ENCODE measurements at places on chromosomes 2 and 18. TPM values are rescaled to one million over a fixed set of nuclear protein-coding genes. Genes with fewer than 3 reads are reported as not detected.

DNA sequence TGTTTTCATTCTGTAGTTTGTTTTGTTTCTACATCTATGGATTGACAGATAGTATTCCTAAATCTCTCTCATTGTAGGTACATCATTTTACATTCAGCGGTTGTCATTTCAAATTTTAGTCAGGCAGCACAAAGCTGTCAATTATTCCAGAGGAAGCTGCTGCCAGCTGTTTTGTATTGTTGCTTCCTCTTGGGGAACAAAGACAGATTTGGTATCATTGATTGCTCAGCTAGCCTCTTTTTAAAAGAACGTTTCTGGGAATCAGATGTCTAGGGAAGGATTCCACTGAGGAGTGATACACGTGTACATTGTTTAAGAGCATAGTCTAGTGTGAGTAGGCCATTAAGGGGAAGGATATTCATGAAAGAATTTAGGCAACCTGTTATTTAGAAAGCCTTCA, 145.8 kb downstream of the AGPS start:
- no peak for DNase-seq

DNA sequence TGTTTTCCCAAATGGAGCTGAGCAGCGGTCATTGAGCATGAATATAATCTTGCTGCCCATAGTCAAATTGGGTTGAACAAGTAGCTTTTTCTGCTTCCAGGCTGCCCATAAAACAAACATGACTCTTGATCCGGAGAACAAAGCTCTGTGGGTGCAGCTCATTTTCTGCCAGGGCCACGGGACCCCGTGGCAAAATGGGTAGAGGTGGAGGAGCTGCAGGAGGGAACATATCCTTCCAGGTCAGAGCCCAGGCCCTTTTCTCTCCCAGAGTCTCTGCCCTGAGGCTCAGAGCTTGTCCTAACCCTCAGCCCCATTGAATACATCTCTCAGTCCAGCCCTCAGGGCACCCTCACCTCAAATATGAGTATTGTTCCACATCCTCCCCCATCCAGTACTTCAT, 151.6 kb upstream of the TWIST2 start:
- no peak for DNase-seq

DNA sequence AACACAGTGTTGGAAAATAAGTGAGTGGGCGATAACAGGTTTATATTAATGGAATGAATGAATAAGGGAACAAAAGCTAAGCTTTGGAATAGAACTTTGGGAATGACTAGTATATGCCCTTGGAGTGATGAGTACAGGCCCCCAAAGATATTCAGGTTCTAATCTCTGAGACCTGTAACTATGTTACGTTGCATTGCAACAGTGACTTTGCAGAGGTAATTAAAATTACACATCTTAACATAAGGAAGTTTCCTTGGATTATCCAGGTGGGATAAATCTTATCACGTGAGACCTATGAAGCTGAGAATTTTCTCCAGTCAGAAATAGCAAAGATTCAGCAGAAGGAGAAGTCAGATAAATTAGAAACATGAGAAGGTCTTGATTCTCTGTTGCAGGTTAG, 661.5 kb upstream of the LINC00305 start:
- no peak for DNase-seq

DNA sequence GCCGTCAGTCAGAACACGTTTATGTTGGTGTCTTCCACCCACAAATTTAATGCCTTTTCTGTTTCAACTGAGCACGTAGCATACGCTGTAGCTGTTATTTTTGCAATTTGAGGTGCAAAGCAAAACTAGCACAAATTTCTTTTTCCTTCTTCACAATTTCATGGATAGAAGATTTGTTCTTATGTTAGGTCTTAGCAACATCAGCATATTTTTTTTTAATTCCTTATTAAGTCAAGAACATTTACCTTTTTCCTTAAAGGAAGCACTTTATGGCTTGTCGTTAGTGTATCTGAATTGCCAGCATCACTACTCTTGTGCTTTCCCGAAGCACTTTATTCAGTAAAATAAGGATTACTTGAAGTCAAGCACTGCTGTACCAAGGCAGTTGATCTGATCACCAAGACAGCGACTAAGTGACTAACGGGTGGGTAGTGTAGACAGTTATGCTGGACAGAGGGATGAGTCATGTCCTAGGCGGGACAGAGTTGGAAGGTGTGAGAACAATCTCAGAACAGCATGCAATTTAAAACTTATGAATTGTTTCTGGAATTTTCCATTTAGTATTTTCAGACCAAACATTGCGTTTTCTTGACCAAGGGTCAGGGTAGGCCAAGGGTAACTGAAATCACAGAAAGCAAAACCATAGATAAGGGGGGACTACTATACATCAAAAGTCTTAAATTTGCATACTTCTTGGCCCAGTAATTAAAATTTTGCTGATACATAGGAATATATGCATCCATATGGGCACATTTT, 13.3 kb downstream of the BABAM2 start:
- DNase-seq = no peak

SLC9A4 gene
- 0.15 TPM for total RNA-seq

- DNase-seq = no peak
Observed at GRCh38 chr2:36172824-36173223, 182.8 kb upstream of the CRIM1 start.

DNA sequence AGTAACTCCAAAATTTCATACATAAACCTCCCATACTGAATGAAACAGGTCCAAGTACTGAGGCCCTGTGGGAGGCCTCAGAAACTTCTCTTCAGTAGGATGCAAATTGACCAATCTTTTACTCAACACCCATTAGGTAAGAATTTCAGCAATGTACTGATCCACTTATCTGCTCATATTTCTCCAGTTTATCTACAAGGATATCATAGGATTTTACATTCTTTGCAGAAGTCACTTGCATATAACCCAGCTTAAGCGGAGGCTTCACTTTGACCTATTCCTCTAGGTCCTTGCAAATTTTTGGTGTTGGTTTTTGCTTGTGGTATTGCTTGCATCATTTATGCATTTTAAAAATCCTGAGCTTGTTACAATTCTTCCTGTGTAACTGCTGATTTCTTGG, 28.8 kb upstream of the SLC3A1 start:
- no peak for DNase-seq

DNA sequence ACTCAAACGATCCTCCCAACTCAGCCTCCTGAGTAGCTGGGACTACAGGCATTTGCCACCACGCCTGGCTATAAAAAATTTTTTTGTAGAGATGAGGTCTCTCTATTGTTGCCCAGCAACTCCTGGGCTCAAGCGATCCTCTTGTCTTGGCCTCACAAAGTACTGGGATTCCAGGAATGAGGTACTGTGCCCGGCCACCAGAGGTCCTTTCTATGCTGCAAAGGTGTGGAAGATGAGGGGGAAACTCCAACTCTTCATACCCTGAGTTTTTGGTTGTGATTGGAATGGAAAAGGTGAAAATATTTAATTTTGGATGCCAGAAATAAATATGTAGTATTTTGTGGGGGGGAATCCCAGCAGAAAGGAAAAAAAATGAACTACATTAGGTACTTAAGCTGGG, 36.0 kb downstream of the MRPL33 start:
- peak; percentile 42 for DNase-seq

- DNase-seq = no peak
Observed at GRCh38 chr2:180907731-180908130, 72.7 kb upstream of the UBE2E3 start.

INPP5D gene
- 6.5 TPM for total RNA-seq

GAL3ST2 gene
- total RNA-seq = 34.2 TPM

FNDC4 gene
- 0.64 TPM for total RNA-seq

GRCh38 chr2:134283661-134284060, 29.8 kb downstream of the MGAT5 start:
- no peak for DNase-seq

ASB18 gene
- total RNA-seq = not detected

MYO7B gene
- total RNA-seq = 218 TPM

DNA sequence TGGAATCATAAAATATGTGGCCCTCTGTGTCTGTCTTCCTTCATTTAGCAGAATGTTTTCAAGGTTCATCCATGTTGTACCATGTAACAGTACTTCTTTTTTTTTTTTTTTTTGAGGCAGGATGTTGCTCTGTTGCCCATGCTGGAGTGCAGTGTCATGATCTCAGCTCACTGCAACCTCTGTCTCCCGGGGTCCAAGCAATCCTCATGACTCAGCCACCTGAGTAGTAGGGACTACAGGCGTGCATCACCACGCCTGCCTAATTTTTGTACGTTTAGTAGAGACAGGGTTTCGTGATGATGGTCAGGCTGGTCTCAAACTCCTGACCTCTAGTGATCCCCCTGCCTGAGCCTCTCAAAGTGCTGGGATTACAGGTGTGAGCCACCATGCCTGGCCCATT, 31.2 kb downstream of the RAB1A start:
- DNase-seq = no peak

SALL3 gene
- total RNA-seq = 0.05 TPM

COL5A2 gene
- total RNA-seq = 10.4 TPM

DNA sequence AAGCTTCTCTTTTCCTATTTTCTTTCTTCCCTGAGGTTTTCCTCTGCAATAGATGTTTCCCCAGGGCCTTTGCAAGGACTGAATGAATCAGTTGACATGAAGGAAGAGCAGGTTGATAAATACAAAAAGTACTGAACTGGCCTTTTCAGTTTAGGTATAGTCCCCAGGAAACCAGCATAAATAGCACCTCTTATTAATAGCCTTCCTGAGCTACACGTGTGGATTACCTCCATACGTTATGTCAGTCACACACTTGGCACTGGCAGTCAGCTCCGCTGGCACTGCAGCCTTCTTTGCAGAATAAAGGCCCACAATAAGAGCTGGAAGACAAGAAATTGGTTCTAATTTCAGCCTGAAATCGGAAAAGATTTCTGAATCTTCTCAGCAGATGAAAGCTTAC, 60.7 kb downstream of the KCTD18 start:
- DNase-seq = no peak

- no peak for DNase-seq
Observed at GRCh38 chr2:231685349-231686191, 22.8 kb upstream of the PTMA start.

SULT1C4 gene
- total RNA-seq = 2.0 TPM

DNA sequence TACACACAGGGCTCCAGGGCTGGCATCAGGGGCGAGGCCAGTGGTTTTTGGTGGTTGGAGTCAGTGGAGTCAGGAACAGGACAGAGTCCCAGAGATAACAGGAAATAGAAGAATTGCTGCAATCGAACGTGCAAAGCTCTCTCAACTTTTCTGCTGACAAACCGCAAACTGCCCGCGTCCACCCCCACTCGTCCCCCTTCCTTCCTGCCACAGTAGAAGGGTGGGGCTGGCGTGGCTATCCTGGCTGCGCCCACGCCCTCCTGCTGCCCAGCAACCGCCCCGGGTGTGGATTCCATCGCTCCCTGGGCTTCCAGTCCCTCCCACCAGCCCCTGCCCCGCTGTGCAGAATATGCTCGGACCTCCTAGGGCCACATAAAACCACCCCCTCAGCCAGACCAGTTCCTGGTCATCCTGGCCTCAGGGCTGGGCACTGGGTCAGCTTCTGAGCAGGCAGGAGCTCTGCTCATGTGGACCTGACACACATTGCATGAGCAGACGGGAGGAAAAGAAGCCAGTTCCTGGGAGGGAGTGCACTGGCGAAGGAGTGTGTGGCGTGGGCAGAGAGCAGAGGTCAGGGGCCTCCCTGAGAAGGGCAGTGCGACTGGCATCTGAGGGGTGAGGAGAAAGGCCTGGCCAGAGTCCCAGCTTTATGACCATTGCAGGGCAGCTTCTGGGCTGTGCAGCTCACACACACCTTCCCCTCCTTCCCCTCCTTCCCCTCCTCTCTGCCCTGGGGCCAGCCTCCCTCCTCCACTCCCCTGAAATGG, 85.4 kb upstream of the ATG16L1 start:
- DNase-seq = peak; percentile 60

GRCh38 chr2:20516646-20517341, 69.9 kb downstream of the RHOB start:
- DNase-seq = no peak

C2orf80 gene
- not detected for total RNA-seq

- no peak for DNase-seq
Observed at GRCh38 chr18:12315490-12315889, 7.4 kb downstream of the TUBB6 start.

DNA sequence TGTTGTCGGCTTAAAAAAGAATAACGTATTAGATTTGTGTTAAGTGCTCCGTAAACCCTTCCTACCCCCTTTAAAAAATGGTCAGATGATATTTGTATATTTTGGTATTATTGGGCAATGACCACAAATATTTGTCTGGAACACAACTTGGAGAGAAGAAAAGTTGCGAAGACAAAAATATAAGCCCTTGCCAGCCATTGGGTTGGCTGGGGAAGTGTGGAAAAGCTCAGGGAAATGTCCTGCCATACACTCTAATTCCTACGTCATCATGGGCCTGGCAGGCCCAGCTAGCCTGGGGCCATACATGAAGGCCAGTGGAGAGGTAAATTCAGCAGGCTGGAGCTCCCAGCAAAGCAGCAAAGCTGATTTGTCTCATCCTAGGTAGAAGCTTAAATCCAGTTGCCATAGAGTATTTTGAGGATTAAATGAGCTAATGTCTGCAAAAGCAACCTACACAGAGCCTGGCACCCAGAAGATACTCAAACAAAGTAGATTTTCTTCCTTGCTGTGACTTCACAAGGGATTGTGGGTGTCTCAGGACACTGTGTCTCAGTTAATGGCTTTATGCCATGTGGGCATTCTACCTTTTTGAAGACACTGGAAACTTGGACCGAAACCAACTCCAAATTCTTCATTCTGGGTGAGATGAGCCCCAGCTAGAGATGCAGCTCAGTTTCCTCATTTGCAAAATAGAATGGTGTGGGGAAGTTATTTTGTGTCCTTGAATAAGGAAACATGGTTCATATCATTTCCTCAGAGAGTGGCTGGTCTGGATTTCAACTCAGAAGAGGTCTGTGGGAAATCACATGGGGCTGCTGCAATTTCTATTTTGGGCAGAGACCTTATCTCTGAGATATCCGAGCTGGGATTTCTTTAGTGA, 87.9 kb upstream of the MAP4K3 start:
- DNase-seq = no peak

DNA sequence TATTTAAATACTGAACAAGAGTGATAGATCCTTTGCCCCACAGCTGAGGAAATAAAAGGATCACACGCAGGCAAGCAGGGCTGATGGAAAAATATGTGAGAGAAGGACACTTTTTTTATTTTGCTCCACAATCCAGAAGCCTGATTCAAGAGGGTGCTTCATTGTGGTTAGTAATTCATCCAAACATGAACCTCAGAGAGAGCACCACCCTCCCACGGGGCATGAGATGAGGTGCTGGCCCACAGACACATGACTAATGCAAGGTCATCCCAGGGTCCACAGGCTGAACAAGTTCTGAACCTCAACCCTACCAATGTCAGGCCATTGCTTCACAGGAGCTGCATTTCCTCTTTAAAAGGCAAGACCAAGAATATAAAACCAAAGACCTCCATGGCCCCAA, 239.6 kb downstream of the MREG start:
- DNase-seq = no peak

- DNase-seq = no peak
Observed at GRCh38 chr2:101969723-101970122, 22.0 kb upstream of the IL1R2 start.

GKN1 gene
- total RNA-seq = not detected

DNA sequence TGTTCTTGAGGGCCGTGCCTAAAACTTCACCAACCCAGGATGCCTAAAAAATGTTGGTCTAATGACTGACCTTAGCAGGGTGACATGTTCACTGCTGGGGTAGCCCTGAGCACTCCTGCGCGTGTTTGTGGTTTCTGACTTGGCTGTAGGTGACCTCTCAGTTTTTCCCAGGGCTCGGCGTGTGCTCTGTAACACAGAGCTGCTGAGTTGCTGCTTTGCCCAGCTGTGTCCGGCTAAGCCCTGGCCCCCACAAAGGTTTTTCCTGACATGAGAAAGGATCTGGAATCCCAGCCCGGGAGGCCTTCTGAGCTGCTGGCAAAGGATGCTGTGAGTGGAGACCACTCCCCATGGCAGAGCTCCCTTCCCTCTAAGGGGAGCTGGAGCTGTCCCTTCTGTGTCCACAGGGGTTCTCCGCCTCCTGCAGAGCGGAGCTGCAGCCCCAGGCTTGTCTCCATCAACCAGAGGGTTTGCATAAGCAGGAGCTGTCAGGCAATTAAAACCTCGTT, 52.7 kb downstream of the CRIM1 start:
- no peak for DNase-seq

Measured in colonic mucosa (tissue), 4 donors.